NCI-H1048 (cell line): ENCODE measurements at places on chromosomes 4 and X.

GRCh38 chr4:60805500-60806313, 394.4 kb upstream of the ADGRL3 start:
- DNase-seq = no peak

DNA sequence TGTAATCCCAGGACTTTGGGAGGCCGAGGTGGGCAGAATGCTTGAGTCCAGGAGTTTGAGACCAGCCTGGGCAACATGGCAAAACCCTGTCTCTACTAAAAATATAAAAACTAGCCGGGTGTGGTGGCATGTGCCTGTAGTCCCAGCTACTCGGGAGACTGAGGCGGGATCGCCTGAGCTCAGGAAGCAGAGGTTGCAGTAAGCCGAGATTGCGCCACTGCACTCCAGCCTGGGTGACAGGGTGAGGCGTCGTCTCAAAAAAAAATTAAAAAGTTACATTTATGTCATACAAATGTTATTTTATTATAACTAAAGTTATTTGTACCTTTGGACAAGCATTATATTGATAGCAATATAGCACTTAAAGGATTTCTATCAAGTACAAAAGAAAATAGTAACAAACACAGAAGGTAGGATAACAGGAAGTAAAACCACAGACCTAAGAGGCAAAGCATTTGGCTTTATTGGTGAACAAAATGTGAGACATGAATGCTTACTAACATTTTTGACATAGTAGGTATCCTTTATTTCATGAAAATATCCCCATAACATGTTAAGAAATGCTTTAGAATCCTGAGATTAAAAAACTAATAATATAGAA, 51.5 kb downstream of the TMEM165 start:
- DNase-seq = no peak

DNA sequence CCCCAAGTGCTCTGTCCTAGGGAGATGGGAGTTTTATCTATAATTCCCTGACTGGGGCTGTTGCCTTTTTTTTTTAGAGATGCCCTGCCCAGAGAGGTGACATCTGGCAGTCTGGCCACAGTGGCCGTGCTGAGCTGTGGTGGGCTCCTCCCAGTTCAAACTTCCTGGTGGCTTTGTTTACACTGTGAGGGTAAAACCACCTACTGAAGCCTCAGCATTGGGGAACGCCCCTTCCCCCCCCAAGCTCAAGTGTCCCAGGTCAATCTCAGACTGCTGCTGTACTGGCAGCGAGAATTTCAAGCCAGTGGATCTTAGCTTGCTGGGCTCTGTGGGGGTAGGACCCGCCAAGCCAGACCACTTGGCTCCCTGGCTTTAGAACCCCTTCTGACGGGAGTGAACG, 38.3 kb upstream of the CBLL2 start:
- DNase-seq = no peak

DNA sequence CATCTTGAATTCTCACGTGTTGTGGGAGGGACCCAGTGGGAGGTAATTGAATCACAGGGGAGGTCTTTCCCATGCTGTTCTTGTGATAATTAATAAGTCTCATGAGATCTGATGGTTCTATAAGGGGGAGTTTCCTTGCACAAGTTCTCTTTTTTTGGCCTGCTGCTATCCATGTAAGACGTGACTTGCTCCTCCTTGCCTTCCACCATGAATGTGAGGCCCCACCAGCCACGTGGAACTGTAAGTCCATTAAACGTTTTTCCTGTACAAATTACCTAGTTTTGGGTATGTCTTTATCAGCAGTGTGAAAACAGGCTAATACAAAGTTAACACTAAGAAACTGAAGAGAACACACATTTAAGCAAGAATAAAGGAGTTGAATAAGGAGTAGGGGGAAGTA, 16.0 kb downstream of the TBCK start:
- no peak for DNase-seq

- DNase-seq = no peak
These were observed 390.3 kb downstream of the SPRY1 start for GRCh38 chr4:123786920-123787319.

DNA sequence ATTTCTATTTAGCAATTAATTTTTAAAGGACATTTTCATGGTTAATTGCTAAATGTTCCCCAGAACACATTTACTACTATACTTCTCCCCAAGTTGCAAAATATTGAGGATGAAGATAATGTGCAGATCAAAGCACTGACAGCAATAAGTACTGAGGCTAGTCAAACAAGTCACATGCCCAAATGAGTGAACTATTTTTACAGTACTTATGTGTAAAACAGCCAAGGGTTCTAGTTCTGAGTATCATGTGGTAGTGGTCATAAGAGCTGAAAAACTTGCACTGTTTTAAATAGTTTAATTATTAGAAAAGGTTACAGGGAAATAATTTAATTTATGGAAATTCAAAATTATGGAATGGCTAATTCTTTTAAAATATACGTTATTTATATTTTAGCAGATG, 3.8 kb downstream of the GALNTL6 start:
- DNase-seq = no peak

DNA sequence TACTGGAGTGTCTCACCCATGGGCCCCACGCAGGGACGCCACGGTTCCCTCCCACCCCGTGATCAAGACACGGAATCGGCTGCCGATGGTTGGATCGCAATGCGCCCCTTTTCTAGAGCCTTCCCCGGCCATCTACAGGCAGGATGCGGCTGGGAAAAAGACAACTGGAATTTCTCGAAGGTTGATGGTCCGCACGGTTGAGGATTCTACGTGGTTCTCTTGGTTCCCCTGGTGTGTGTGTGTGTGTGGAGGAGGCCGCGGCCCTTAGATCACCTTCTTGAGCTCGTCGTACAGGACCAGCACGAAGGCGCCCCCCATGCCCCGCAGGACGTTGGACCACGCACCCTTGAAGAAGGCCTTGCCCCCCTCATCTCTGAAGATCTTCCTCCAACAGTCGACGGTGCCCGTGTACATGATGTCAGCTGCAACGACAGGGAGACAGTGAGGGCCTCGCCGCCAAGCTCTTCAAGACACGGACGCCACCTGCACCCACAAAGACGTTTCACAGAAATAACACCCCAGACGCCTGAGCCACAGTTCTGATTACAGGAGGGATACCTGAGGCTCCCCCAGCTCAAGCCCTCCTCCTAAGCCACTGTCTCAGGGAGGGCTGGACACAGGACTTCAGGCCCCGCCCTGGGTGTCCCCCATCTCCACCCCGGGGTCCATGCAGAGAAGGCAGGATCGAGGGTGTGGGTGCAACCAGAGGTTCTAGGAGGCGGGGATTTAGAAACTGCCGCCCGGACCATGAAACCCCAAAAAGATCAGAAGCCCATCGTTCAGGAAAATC, 5.4 kb downstream of the SLC25A6 start:
- DNase-seq = no peak

- no peak for DNase-seq
These were observed 21.1 kb downstream of the SLC25A53 start for GRCh38 chrX:104135677-104136076.

- DNase-seq = no peak
These were observed 1.0 kb upstream of the PRDX4 start for GRCh38 chrX:23666282-23666681.

DNA sequence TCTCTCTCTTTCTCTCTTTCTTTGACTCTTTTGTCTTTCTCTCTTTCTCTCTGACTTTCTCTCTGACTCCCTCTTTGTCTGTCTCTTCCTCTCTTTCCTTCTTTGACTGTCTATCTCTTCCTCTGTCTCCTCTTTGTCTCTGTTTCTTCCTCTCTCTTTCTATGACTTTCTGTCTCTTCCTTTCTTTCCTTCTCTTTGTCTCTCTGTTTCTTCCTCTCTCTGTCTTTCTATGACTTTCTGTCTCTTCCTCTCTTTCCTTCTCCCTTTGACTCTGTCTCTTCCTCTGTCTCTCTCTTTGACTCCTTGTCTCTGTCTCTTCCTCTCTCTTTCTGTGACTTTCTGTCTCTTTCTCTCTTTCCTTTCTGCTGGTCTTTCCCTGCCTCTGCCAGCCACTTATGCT, 38.7 kb downstream of the HNRNPD start:
- DNase-seq = no peak

DNA sequence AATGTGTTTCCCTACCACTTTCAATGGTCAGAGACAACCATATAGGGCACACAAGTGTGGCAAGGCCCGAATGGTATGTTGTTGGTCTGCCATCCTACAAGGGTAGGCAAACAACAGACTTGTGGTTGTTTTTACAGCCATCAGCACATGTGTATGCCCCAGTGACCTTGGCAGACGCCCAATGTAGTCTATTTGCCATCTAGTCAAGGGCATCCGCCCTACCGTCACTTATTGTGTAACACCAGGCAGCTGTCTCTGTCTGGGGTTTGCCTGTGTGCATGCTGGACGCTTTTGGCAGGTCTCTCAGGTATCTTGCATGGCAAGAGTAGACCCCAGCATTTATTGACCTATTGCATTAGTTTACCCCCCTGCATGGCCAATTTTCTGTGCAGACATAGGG, 1145.5 kb upstream of the POU3F4 start:
- no peak for DNase-seq

- DNase-seq = no peak
These were observed 11.5 kb downstream of the CLCN4 start for GRCh38 chrX:10168226-10168625.

DNA sequence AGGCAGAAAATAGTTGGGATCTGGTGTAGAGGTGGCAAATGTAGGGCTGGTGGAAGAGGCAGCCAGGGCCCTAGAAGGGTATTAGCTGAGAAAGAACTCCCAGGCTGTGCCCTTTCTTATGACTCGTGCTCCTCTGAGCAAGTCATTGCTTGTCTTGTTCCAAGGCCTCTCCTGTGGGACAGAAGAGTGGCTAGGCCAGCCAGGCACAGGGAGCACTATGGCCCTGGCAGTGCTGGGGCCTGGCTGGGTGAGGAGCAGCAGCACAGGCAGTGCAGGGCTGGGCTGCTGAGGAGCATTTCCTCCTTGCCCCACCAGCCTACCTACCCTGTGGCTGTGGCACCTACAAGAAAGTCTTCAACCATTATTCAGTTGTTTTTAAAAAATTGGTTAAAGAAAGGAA, 298.5 kb upstream of the NR3C2 start:
- no peak for DNase-seq
